ENCODE measurements at places on chromosomes 5 and 9.

DNA sequence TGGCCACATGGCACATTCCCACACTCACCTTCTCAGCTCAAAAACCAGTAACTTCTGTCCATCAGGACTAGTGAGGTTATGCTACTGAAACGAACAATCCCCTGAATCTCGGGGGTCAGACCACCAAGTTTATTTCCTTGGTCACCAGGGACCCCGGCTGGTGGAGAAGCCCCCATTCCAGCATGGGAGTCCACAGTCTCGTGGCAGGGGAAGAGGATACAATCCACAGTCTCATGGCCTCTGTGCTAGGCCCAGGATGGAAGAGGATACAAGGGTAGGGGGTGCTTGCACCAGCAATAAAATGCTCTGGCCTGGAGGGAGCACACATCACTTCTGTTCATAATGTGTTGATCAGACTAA lies 7.4 kb upstream of the CARD19 start:
- DNase-seq = no peak

- peak; percentile 18 for DNase-seq
These were observed 249.7 kb upstream of the MAP3K1 start for GRCh38 chr5:56565644-56566043.

GRCh38 chr9:79469164-79469563 lies 102.6 kb upstream of the TLE4 start:
- DNase-seq = no peak

GRCh38 chr9:136304456-136304855 lies 562 bp upstream of the CCDC187 start:
- no peak for DNase-seq

- no peak for DNase-seq
These were observed 7.6 kb upstream of the IRF1 start for GRCh38 chr5:132498152-132498551.

GRCh38 chr9:13513716-13514444 lies 234.4 kb upstream of the MPDZ start:
- no peak for DNase-seq

DNA sequence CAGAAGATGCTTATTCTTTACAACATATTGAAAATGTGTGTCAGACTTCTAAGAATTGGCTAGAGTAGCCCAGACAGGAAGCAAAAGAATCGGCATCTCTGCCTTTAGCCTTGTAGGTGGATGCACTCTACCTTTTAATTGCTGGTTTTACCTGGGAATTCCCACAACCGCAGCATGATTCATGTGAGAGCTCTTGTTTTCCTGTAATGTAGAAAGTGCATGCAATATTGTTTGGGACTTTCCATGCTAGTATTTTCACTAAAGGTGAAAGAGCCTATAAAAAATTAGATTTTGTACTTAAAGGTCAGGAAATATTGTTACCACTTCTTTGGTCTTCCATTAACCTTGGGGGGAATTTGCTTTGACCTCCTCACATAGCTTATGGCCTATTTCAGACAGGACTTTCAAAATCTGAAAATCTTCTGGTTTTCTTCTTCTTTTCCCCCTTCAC lies 89.8 kb downstream of the NTRK2 start:
- no peak for DNase-seq

DNA sequence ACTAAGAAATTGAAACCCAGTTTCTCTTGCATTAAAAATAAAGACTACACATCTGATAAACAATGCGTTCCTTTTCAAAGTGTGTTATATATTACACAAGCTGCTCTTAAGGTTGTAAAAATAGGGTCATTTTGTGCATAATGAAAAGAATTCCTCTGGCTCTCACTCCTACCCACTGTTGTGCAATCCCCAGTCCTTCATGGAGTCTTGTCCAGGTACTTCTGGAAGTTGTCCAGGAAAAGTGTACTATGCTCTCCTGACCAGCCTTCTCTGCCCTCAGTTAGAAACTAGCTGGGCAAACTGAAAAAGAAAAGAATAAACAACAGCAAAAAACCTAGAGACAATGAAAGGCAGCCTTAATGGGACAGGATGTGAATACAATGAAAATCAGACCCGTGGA lies 345.5 kb upstream of the PAPPA start:
- no peak for DNase-seq
